ENCODE measurements at places on chromosomes 16 and 17.

- no peak for DNase-seq
Measured at GRCh38 chr17:74786431-74787055, 10.4 kb upstream of the NAT9 start.

GRCh38 chr16:27549464-27549745 is 308 bp downstream of the GTF3C1 start:
- no peak for DNase-seq

DNA sequence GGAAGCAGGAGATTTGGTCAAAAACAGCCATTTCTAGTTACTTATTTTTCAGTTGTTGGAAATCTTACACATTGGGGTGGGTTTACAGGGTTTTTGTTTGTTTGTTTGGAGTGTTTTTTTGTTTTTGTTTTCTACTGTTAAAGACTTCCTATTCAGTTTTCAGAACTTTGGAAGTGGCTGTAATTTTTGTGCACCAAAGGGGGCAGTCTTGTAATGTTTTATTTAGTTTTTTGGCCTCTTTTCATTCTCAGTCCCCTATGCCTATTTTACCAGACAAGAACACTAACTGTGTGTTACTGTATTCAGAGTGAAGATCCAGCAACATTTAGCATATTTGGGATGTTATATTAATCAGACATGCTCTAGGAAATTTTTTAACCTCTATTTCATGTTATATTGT is 20.6 kb downstream of the TPPP3 start:
- DNase-seq: no peak

- no peak for DNase-seq
Measured at GRCh38 chr16:82750068-82750467, 123.3 kb downstream of the CDH13 start.

DNA sequence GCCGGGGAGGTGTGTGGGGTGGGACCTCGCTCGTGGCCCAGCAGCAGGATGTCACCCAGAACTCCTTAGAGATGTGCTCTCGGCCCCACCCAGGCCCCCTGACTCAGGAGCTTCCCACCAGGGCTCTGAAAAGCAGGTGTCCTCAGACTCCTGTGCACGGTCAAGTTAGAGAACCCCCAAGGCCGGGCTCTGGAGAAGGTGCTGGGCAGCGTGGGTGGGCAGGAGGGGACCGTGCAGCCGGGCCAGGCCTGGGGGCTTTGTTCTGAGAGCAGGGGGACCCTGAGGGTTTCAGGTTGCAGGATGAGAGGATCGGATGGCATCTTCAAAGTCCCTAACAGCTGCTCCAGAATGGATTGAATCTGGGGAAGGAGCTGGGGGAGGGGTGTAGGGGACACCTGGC is 164.4 kb upstream of the CIBAR2 start:
- no peak for DNase-seq

DNA sequence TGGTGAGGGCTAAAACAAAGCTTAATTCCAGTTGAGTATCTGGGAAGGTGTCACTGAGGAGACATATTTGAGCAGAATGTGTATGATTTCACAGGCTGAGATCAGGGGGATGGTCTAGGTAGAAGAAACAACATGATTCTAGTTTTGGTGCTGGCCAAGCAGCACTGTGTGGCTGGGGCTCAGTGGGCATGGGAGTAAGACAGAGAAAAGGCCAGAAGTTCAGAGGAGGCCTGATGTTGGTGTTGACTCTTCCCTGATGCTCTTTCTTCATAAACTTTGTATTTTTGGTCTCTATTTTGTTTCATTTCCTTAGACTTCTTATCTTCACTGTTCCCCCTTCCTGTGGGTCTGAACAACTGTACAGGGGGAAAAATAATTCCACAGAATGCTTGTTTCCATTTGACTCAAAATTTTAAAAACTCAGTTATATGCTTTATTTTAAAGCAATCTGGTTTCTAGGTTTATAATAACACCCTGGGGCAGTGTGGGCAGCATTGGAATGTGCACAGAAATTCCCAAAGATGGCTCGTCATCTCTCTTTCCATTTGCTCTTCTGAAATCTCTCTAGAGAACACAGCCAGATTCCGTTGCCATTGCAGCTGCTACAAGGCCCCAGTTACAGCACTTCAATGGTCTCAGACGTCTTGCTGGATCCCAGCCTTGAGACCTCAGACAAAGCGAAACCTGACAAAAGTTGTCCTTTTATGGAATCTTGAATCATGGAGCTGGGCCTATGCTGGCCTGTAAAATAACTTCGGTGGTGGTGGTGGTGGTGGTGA is 68.3 kb downstream of the SNX11 start:
- no peak for DNase-seq

DNA sequence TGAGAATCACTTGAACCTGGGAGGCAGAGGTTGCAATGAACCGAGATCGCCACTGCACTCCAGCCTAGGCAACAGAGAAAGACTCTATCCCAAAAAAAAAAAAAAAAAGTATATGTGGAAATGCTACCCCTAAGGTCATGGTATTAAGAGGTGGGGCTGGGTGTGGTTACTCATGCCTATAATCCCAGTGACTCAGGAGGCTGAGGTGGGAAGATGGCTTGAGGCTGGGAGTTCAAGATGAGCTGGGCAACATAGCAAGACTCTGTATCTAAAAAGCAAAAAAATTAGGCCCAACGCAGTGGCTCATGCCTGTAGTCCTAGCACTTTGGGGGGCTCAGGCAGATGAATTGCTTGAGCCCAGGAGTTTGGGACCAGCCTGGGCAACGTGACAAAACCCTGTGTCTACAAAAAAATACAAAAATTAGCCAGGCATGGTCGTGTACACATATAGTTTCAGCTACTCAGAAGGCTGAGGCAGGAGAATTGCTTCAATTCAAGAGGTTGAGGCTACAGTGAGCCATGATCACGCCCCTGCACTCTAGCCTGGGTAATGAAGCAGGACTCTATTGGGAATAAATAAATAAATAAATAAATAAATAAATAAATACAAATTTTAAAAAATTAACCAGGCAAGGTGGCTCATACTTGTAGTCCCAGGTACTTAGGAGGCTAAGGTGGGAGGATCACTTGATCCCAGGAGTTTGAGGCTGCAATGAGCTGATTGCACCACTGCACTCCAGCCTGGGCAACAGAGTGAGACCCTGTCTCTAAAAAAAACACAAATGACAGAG is 32.3 kb upstream of the NUFIP2 start:
- DNase-seq: no peak

DNA sequence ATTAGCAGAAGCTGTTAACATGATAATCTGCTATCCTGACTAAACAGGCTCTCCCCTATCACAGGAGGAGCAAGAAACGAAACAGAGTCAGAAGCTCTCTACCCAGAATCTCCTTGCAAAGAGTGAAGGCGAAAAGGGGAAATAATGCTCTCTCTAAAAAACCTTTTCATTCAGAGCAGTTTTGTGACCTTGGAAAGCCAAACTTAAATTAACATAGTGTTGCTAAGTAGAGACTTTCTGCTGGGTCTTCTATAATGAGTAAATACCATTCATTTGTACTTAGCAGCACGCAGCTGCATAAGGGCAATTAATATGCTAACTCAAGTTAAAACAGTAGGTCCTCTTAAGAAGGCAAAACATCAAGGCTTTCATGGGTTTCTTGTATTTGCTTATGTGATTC is 101.7 kb upstream of the GPR139 start:
- no peak for DNase-seq

GRCh38 chr16:17519101-17519955 is 48.6 kb upstream of the XYLT1 start:
- no peak for DNase-seq

GRCh38 chr17:80561541-80562114 is 17.0 kb downstream of the RPTOR start:
- no peak for DNase-seq

DNA sequence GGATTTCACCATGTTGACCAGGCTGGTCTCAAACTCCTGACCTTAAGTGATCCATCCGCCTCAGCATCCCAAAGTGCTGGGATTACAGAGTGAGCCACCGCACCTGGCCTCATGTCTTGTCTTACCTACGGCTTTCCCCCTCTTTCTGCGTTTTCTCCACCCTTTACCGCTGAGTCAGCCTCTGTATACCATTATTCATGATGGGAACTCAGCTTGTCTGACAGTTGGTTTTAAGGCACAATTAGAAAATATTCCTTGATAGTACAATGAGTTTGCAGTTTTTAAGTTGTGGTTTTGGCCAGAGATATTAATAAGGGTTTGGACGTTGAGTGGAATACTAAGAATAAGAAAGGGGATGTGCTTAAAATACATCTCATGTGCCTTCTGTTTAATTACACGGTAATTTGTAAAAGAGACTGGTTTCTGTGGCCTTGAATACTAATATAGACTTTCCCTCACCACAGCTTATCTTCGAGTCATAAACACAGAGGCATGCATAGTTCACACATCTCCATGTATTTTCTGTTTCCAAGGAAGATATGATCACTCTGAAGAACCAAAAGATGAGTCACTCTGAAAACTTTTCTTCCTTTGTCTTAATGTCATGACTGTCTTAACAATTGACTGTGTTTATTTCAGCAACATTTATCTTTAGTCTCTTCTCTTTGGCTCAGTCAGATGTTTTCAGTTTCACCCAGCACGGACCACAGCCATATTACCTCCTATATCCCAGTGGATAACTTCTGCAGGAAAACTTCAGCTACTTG is 54.4 kb downstream of the PITPNC1 start:
- DNase-seq: no peak

- DNase-seq: no peak
Measured at GRCh38 chr16:28205974-28206373, 5.8 kb downstream of the XPO6 start.

- no peak for DNase-seq
Measured at GRCh38 chr16:314795-315299, 31.9 kb downstream of the PDIA2 start.

DNA sequence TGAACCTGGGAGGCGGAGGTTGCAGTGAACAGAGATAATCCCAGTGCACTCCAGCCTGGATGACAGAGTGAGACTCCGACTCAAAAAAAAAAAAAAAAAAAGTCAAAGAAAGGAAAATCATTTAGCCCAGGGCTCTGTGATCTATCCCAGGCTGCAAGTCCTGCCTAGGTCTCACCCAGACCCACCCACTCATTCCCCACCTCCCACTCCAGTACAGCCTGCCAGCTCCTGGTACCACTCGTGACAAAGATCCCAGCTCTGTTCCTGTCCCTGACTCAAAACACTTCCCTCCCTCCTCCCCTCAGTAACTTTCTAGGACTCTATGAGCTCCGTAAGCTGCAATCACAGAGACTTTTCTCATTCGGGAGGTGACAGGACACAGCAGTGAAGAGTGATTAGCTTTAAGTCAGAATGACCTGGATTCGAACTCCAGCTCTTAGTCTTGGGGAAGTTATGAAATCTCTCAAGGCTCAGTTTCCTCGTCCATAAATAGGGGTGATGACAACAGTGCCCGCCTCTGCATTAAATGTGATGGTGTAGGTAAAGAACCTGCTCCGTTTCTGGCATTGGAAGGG is 28.0 kb upstream of the MRPS23 start:
- no peak for DNase-seq

- DNase-seq: no peak
Measured at GRCh38 chr17:72569148-72569946, 448.5 kb downstream of the SOX9 start.

DNA sequence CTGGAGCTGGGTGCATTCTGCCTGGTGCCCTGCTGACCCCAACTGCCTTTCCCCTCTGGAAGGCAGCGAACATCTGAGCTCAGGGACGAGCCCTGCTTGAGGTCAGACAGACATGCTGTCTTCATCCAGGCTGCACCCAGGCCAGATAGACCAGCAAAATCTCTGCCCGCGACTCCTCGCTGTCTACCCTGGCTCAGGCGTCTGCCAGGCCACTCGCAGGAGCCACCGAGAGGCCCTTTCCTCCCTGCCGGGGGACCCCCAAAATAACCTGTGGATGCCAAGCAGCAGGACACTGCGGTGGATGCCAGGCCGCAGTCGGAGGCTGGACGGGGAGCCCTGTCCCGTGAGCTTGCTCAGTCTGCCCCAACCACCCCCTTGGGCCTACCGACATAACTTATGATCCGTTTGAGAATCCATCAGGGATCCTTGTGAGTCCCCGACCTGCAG is 3.3 kb upstream of the SLC25A10 start:
- DNase-seq: no peak

GRCh38 chr17:9162275-9162985 is 141.1 kb downstream of the NTN1 start:
- DNase-seq: no peak

GRCh38 chr16:88962478-88963152 is 14.4 kb downstream of the CBFA2T3 start:
- no peak for DNase-seq

- DNase-seq: no peak
Measured at GRCh38 chr16:3180445-3180878, 7.5 kb upstream of the OR1F1 start.

DNA sequence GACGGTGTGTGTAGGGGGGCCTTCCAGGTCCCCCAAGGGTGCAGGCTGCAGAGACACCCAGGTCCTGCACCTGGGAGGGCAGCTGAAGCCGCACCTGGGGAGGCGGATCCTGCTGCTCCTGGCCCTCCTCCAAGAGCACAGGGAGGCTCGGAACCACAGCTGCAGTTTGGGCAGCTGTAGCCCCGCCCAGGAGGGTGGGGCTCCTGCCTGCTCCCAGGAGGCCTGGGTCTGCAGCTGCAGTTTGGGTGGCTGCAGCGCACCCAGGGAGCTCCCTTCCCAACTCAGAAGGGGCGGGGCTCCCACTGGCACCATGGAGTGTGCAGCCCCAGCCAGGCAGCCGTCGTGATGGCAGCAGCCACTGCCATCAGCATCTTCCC is 69.4 kb upstream of the NKD1 start:
- DNase-seq: no peak

DNA sequence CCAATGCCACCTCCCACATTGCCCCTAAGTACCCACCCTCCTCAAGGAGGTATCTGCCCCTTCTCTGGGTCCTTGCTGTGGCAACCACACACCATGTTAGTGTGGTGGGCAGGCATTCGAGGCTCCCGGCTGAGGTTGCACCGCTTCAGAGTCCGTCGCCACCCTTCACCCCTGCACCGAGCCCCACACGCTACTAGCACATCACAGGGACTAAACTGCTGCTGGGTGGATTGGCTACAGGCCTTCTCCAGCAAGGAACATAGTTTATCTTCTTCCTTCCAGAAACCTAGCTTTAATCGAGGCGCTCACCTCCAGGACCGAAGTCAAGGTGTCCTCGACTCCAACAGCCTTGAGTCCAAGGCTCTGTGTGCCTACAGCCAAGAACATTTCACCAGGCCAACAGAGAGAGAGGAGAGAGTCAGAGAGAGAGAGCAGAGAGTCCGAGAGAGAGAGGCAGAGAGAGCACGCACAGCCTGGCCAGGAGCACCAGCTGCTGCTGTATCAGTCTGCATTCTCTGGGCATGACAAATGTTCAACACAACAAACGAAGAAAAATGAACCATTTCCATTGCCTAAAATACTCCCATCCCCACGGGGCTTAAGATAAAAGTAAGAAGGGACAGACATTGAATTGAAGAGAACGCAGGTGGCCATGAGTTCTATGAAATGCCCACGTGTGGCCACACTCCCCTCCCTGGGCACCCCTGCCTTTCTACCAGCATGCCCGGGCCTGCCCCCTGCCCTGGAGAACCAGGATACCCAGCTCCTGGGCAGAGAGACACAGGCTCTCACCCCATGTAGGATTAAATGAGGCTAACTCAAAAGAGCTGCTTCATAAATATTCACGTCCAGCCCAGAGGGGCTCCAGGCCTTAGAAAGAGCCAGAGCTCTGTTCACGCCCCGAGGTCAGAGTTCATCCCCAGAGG is 94.9 kb downstream of the RBFOX3 start:
- no peak for DNase-seq
